ENCODE measurements at places on chromosomes 2 and 18.

- H3K27ac ChIP-seq: no peak overlapping the region
- DNase-seq: no peak
- H3K27me3 ChIP-seq: no peaks in the 10 kb centered on the region
- peaks cover 15% of the 10 kb centered on the region for H3K36me3 ChIP-seq
Observed at GRCh38 chr18:70028084-70028483, 80.4 kb upstream of the CD226 start.

- no peaks in the 10 kb centered on the region for H3K27me3 ChIP-seq
- DNase-seq: no peak
- H3K4me3 ChIP-seq: no peak overlapping the region
- no peaks in the 10 kb centered on the region for H3K4me1 ChIP-seq
Observed at GRCh38 chr2:133326652-133327397, 241.4 kb downstream of the NCKAP5 start.

DNA sequence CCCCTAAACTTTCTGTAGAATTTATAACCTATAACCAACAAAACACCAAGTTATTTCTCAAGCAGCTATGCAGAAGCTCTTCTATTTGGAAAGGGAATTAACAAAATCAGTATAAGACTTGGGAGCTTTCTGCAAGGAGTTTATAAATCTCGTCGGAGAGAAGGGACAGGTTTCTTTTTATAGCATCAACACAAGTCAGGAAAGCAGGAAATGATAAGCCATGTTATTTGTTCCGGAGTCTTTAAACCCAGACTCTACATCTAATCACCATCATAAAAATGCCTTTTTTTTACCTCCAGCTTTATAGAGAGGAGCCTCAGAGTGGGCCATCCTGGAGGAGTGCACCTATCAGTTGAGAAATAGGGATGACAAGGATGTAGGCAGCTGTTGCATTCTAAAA lies 137.1 kb downstream of the DPP10 start:
- H3K27me3 ChIP-seq: no peaks in the 10 kb centered on the region
- no peaks in the 10 kb centered on the region for H3K36me3 ChIP-seq
- H3K27ac ChIP-seq: no peak overlapping the region

GRCh38 chr2:12719400-12720277 lies 2.9 kb downstream of the TRIB2 start:
- no peak for DNase-seq
- no peaks in the 10 kb centered on the region for H3K27me3 ChIP-seq
- peak overlapping the region; percentile 93 for H3K4me3 ChIP-seq
- peaks cover 48% of the 10 kb centered on the region for H3K4me1 ChIP-seq
- H3K36me3 ChIP-seq: peaks cover 18% of the 10 kb centered on the region

- H3K36me3 ChIP-seq: no peaks in the 10 kb centered on the region
- H3K27me3 ChIP-seq: no peaks in the 10 kb centered on the region
- H3K4me1 ChIP-seq: no peaks in the 10 kb centered on the region
- no peak overlapping the region for H3K27ac ChIP-seq
Observed at GRCh38 chr2:169653636-169654035, 40.6 kb downstream of the CFAP210 start.

Measured in CD4-positive, alpha-beta T cell (primary cell).